ENCODE measurements at places on chromosomes 4 and X. TPM values are rescaled to one million over a fixed set of nuclear protein-coding genes. Genes with fewer than 3 reads are reported as not detected.

NPY2R gene
- polyA plus RNA-seq = not detected

DNA sequence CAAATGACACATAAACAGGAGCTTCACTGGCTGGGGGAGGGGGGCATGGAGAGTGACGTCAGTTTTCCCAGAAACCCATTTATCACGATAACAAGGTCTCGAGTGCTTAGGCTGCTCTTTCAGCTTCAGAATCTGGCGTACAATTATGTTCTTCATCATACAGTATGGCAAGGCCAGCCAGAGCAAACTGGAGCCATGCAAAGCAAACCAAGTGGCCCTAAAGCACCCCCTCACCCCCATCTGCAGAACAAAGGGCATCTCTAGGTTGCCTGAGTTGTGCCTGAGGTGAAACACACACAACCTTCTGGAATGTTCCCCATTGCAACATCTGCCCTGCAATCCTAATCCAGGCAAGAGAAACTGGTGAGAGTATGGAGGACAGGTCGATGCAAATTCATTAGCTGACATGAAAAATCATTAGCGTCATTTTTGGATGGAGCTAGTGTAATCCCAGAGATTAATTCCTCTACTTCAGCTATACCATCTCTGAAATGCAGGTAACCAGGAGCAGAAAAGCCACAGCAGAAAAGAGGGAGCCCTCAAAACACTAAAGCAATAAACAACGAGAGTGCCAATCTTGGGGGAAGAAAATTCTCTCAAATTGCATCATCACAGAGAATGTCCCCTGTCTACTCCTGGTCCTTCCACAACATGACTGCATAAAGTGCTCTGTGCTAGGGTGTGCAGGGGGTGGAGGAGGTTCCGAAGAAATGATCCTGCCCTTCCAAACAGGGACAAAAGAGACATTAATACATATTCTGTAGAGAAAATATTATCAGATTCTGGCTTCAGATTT, 1.8 kb downstream of the SEPTIN6 start:
- H3K4me3 ChIP-seq = peak overlapping the region; percentile 97
- peaks cover 45% of the 10 kb centered on the region for H3K4me1 ChIP-seq
- no peaks in the 10 kb centered on the region for H3K36me3 ChIP-seq
- H3K27me3 ChIP-seq = no peaks in the 10 kb centered on the region

- H3K27ac ChIP-seq = no peak overlapping the region
- no peaks in the 10 kb centered on the region for H3K36me3 ChIP-seq
- no peak for DNase-seq
- no peak overlapping the region for H3K4me3 ChIP-seq
- H3K27me3 ChIP-seq = no peaks in the 10 kb centered on the region
Observed at GRCh38 chr4:170529748-170530722, 440.3 kb upstream of the AADAT start.

- H3K4me3 ChIP-seq = no peak overlapping the region
- H3K36me3 ChIP-seq = no peaks in the 10 kb centered on the region
- peaks cover 6% of the 10 kb centered on the region for H3K4me1 ChIP-seq
- peaks cover 11% of the 10 kb centered on the region for H3K27me3 ChIP-seq
Observed at GRCh38 chr4:12723849-12724447, 760.2 kb downstream of the RAB28 start.

CT45A9 gene
- polyA plus RNA-seq = not detected

HTN3 gene
- not detected for polyA plus RNA-seq

Data from naive B cell (primary cell).